Left hindlimb (tissue), 1 donor: ENCODE measurements at places on chromosomes 11 and 22.

GRCh38 chr11:63775191-63775590 lies 6.6 kb upstream of the ZFTA start:
- no peak for DNase-seq

DNA sequence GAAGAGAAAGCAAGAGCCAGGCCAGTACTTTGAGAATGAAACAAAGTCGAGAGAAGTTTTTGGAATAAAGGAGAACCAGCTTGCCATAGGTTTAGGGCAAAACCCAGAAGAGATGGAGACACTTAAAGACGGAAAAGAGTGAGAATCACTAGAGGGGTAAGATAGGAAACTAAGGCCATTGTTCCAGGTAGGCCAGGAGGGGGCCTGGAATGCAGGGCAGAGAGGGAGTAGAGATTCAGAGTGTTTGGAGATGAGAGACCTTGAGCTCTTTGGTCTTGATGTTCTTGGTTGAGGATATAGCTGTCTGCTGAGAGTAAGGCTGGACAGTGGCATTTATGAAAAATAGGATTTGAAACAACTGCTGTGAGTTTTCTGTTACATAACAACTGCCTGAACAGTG lies 263.3 kb upstream of the POU2AF2 start:
- no peak for DNase-seq

- DNase-seq = peak; percentile 93
Measured at GRCh38 chr11:8871171-8871775, 39.7 kb upstream of the AKIP1 start.

DNA sequence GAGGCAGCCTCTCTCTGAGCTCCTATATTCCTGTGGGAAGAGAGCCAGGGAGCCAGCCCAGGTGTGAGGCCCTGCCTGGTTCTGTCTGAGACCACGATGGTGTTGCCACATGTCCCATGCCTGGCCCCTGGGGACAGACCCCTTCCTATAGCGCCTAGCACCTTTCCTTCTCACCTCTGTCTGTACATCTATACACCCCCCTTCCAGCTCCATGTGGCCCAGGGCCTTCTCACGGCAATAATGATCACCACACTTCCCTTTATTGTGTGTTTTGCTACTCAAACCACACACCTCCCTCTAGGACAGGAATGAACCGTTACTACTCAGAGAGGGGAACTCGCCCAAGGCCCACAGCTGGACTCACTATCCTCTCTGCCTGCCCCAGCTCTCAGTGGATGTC lies 12.8 kb downstream of the CD82 start:
- DNase-seq = no peak

DNA sequence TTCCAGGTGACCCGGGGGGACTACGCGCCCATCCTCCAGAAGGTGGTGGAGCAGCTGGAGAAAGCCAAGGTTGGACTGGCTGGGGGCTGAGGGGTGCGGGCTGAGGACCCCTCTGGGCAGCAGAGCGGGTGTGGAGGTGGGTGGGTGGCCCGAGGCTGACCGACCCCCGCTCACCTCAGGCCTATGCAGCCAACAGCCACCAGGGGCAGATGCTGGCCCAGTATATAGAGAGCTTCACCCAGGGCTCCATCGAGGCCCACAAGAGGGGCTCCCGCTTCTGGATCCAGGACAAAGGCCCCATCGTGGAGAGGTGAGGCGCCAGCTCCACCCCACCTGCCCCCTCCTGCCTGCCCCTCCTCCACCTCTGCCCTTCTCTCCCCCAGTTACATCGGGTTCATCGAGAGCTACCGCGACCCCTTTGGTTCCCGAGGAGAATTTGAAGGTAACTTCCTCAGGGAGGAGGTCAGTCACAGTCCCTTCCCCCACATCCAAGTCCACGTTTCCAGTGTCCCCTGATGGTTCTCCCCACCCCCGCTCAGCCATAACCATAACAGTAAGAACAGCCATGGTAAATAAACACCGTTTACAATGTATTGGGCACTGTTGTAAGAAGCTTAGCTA lies 11.2 kb downstream of the DPP3 start:
- no peak for DNase-seq

- DNase-seq = peak; percentile 89
Measured at GRCh38 chr11:69915501-69916250, 96.5 kb upstream of the FGF3 start.

- DNase-seq = no peak
Measured at GRCh38 chr11:34652191-34652973, 31.5 kb downstream of the EHF start.

DNA sequence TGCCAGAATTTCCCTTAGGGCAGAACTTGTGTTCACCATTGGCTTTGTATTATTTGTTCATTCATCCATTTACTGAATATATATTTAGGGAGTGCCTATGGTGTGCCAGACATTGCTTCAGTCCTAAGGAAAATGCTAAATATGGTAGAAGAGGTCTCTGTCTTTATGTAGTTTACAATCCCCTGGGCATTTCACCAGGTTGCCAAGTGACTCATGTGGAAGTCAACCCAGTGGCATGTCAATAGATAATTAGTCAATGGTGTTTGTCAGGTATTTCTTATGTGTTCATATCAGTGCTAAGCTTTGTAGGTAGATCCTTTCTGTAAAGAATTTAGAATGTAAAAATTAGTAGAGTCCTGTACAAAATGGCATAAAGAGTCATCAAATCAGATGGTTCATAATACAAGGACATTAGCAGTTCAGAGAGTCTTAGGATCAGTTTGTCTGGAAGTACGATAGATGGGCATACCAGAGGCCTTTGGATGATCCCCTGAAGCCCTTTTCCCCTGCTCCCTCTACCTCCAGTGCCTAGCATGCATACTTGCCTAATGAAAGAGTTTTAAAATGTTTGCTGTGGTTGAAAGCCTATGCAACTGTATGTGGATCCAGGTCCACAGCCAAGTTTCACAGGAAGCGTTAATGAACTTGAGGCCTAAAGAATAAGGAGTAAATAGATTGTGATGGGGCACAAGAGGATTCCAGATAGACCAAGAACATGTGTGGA lies 58.5 kb upstream of the SESN3 start:
- no peak for DNase-seq

GRCh38 chr11:82924522-82925224 lies 23.1 kb downstream of the DDIAS start:
- DNase-seq = no peak

DNA sequence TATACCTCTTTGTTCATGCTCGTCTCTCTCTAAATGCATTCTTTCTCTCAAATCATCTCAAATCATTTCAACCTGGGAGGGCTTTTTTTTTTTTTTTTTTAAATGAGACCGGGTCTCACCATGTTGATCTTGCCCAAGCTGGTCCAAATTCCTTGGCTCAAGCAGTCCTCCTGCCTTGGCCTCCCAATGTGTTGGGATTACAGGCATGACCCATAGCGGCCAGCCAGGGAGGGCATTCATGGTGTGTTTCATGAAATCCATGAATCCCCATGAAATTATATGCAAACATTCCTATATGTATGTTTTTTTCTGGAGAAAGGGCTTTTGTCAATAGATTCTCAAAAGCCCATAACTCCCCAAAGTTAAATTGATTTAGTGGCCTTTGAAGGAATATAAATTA lies 26.2 kb downstream of the ATG13 start:
- DNase-seq = no peak

- no peak for DNase-seq
Measured at GRCh38 chr11:35214792-35215193, 75.8 kb downstream of the CD44 start.

GRCh38 chr11:33716243-33716642 lies 15.6 kb upstream of the C11orf91 start:
- DNase-seq = no peak

DNA sequence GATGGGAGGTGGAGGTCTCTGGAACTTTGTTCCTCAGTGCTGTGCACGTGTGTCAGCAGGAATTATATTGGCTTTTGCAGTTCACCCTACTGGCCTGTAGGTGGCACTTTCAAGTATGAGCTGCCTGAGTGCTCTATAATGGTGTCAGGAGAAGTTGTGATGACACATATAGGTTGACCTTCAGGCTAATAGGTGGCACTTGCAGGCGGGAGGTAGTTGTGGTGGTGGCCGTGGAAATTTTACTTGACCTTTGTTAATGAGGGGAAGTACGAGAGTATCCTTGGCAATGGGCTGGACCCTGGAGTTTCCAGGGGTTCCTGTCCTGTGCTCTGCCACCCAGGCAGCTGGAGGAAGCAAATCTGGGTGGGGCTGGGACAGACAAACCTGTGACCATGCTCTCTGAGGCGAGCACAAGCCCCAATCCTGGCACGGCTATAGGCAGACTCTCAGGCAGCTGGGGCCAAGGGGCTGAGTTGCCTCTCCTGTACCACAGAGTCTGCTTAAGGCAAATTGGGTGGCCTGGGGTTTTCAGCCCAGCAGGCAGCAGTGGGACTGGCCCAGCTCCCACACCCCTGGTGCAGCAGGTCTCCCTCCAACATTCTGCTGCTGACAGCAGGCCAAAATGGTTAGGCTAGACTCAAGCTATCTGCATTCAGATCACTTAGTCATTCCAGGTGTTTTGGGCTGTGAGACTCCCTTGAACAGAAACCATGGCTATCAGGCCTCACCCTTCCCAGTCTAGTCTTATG lies 147.5 kb upstream of the CTSC start:
- DNase-seq = no peak

GRCh38 chr11:70509476-70509875 lies 111.1 kb downstream of the CTTN start:
- DNase-seq = peak; percentile 11

GRCh38 chr11:45031912-45032519 lies 81.3 kb upstream of the TP53I11 start:
- DNase-seq = no peak

GRCh38 chr11:63405114-63405513 lies 35.5 kb downstream of the SLC22A9 start:
- no peak for DNase-seq

DNA sequence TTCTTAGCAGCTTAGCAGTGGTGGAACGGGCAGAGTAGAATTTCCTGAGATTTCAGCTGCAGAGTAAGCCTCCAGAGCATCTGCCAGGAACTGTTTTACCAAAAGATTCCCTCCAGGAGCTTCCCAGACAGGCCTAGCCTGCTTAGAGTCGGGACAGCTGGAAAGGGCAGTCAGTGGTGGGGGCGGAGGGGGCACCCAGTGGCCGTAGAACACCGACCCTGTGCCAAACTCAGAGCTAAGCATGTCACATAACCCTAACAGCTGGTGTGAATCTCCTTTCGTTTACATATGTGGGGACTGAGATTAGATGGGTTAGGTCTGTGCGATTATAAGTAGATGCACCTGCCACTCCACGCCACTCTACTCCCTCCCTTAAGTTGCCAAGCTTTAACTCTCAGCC lies 80.0 kb upstream of the CRTAM start:
- DNase-seq = peak; percentile 52

DNA sequence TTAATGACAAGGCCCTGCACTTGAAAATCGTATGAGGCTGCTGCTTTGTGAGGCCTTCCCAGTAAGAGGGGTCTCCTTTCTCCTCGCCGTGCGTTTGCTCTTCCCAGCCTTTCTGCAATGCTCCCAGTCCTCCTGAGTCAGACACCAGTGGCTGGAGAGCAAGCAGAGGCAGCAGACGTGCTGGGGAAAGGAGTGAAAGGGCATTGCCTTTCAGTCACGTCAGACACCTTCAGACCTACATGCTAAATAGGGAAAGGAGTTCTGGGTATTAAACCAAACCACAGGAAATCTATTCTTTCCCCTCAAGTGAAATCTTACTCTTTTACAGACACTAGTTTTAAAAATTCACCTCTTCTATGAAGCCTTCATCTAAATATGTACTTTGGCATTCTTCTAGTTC lies 274.8 kb downstream of the NTM start:
- no peak for DNase-seq

GRCh38 chr11:15006139-15006759 lies 34.1 kb upstream of the CALCA start:
- DNase-seq = no peak

DNA sequence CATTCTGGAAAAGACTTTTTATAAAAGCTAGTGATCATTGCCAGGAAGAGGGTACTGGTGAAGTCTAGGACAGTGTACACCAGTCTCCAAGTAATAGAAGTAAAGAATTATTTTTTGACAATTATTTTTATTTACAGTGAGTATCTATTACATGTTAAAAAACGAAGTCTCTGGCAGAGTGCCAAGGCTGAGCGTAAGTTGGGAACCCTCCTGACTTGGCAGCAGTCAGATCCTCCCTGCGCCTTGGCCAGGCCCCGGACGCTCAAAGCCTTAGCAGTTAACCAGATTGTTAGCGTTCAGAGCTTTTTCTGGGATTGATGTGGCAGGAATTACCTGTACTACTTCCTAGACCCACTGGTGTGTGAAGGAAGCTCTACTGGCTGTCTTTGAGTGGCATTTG lies 38.1 kb upstream of the CTTN start:
- no peak for DNase-seq

DNA sequence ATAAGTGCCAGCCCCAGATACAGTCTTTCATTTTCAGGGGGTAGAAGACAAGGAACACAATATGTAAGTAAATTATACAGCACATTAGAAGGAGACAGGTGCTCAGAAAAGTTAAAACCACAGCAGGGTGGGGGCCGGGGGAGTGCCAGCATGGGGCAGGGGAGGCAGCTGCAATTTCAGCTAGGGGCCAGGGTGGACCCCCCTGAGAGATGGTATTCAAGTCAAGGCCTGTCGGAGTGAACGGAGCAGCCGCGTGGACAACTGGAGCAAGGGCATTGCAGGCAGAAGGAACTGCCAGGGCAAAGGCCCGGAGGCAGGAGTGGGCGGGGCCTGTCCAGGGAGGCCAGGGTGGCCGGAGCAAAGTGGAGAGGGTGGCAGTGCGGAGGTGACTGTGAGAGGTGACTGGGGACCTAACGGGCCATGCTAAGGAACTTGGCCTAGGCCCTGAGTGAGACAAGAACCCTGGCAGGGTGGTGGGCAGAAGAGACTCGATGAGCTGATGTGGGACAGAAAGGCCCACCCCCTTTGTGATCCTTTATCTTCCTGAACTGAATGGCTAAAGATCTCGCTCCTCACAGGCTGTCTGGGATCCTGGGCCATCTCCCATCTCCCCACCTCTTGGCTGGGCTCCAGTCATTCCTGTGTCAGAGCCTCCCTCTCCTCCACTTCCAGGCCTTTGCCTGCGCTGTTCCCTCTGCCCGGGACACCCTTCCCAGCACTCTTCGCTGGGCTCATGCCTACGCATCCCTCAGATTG lies 22.4 kb upstream of the FLRT1 start:
- no peak for DNase-seq

GRCh38 chr11:36540998-36541397 lies 26.8 kb upstream of the RAG1 start:
- no peak for DNase-seq

DNA sequence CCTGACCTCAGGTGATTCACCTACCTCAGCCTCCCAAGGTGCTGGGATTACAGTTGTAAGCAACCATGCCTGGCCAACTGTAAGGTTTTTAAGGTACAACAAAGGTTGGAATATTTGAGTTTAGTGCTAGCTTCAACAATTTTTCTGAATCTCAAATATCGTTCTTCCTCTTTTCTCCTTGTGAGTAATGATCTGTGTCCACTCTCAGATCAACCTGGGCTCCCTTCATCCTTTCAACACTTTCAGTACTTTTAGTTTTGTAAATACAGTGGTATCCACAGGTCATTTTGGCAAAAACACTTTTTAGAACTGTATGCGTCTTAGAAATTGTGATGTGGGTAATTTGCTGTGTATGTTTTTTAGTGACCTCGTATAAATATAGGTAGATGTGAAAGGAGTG lies 7.9 kb downstream of the PACS1 start:
- no peak for DNase-seq

- DNase-seq = peak; percentile 64
Measured at GRCh38 chr22:21026783-21027692, 5.3 kb downstream of the SLC7A4 start.
